Neural cell (in vitro differentiated cells): ENCODE measurements at places on chromosomes 1 and 21. TPM values are rescaled to one million over a fixed set of nuclear protein-coding genes. Genes with fewer than 3 reads are reported as not detected.

Gene CCDC18
- 4.9 and 5.7 TPM in 2 replicates for polyA plus RNA-seq

Gene MLLT11
- polyA plus RNA-seq = 131 and 142 TPM in 2 replicates

Gene MTARC2
- 2.1 TPM in 1 of 2 replicates, not detected in the other for polyA plus RNA-seq

Gene EDEM3
- 49.3 and 49.5 TPM in 2 replicates for polyA plus RNA-seq
